DMS79 treated with DMSO at 0.1 percent for 48 hours (cell line): ENCODE measurements at places on chromosomes 2 and 18.

- DNase-seq, result no peak
Measured at GRCh38 chr2:126535408-126535807, 120.5 kb upstream of the GYPC start.

DNA sequence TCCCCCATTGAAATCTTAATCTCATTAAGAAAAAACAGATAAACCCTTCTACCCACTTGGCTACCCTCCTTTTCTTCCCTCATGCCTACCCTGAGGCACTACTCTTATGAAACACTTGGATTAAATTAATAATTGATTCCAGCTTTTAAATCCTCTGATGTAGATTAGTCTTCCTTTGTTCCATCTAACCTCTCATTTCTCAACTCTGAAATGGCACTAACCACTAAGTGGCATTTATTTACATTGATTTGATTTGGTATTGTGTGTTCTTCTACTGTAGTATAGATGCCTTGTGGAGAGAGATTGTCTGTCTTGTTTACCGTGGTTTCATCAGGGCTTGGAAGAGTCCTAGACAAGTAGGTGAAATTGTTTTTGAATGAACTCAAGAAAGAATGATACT lies 26.7 kb downstream of the ITGA4 start:
- peak; percentile 98 for DNase-seq

DNA sequence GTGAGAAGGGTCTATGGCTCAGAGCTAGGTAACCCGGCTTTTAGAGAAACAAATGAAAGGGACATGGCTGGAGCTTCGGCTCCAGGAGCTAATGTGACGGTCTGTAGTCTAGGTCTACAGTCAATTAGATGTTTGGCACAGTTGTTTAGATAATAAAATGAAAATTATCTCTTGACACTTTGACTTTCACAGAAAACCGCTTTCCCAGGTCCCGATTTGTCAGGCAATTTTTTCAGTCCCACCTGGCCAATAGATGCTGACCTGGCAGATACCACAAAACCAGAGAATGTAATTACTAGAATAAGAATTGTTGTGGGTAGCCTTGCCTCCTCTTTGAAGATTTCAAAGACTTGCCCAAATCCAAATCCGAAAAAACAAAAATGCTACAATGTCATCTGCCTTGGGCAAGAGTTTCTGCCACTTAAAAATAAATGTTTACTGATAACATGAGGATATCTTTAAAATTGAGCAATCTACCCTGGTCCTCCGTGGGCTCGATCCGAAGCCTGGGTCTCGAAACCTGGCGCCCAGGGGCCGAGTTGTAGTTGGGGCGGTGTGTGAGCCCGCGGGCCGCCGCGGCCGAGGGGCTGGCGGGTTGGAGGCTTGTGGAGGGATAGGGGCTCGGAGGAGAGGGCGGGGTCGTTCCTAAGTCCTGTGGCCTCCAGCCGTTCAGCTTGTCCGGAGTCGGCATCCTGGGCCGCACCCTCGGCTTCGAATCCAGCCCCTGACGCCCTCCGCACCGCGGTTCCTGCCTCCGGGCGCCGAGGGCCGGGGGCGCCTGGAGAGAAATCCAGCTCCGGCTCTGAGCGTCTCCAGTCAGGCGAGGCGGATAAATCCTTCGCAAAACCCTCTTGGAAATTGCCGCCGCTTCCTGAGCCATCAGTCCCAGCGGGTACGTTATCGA lies 2.3 kb downstream of the EMX1 start:
- DNase-seq, result no peak

DNA sequence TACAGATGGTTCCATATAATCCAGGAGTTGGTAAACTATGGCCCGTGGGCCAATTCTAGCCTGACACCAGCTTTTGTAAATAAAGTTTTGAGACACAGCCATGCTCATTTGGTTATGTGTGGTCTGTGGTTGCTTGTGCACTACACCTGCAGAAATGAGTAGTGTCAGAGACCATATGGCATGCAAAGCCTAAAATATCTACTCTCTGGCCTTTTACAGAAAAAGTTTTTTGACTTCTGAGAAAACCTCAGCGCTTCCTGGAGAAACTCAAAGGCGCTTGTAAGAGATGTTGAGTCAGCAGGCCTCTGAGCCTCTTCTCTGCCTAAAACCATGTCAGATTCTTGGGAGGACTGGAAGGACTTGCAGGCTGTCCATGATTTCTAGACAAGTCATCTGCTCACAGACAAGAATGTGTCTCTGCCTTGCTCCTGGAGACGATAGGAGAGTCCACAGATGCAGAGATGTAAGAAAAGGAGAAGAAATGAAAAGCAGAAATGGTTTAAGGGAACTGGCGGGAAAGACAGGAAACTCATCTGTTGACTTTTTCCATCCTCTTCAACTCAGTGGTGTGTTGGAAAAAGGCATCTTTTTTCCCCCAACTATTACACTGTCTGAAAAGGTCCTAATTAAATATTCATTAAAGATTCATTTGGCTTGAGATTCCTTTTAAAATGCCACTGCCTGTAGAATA lies 5.2 kb downstream of the TTC39C start:
- no peak for DNase-seq

DNA sequence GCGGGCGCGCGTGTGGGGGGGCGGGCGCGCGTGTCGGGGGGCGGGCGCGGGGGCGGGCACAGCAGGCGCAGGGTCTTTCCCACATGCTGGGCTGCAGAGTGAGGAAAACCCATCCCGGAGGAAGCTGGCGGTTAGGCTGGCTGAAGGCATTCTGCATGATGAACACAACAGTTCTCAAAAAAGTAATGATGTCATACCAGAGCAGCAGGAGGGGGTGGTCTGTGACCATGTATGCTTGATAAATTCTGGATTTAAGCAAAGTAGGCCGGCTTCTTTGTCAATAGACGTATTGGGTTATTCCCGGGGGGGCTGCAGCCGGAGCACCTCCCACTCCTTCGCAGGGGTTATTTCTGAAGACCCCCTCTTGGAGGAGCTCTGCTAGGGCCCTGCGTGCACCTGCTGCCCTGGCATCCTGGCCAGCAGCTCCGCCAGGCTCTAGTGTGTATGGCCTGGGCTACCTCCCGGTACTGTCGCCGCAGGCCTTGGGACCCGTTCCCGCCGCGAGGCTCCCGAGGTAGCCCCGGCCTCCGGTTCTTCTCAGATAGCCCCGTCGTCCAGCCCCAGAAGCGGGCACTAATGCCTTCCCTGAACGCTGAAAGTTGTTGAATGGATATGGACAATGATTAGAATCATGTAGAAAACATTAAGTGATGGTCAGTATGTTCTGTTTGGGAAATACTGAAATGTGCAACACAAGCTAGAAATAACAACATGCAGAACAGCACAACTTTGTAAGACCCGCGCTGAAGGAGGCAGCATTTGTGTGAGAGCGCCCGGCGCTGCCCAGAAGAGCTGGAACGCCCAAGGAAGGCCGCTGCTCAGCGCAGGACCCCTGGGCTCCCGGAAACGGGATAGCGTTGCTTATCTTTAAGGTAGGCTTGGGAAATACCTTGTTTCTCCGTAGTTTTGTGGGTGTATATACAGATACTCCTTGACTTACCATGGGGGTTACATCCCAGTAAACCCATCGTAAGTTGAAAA lies 101.4 kb upstream of the RAB6C start:
- peak; percentile 38 for DNase-seq

- DNase-seq, result no peak
Measured at GRCh38 chr18:2240311-2240705, 331.0 kb downstream of the METTL4 start.

GRCh38 chr2:167925758-167926157 lies 321.6 kb downstream of the STK39 start:
- peak; percentile 70 for DNase-seq

GRCh38 chr2:12432985-12433625 lies 283.6 kb upstream of the TRIB2 start:
- no peak for DNase-seq

DNA sequence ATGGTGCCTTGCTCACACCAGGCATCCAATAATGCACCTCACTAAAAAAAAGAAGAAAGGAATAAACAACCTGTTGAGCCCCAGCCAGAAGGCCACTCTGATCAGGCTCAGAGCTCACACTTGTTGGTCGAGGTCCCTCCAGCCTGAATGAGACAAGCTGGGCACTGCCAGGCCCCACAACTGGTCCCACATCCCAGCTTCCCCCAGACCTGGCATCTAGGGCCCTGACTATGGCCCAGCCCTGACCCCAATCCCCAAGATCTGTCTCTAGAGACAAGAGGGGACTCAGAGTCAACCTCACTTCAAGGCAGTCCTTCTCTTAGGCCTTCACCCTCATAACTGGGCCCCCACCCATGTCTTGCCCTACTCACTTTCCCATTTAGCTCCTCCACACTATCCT lies 22.4 kb downstream of the TEX51 start:
- no peak for DNase-seq

DNA sequence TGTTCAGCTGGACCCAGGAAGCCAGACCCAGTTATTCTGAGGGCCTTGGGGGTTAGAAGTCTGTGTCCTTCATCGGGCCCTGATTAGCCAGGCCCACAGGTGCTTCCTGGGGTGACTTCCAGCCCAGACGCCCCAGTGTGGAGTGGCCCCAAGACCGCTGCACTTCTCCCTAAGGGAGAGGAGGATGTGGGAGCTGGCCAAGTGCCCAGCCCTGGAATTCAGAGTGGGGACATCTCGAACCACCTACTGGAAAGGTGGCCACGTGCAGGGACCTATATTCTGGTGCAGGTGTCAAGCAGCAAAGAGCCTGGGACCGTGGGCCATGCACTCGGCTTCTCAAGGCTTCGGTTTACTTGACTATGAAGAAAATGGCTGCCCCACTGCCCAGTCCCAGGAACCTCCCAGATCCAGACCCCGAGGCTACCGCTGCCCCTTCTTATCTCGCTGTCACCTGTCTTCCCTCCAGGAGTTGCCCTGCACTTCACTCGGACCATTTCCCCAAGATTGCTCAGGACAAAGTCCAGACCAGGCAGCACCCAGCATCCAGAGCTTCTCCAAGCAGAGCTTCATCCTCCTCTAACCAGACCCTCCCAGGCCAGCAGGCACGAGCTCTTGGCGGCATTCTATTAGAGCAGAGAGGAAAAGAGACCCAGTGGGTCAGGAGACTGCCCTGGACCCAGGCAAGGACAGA lies 142.8 kb upstream of the ID2 start:
- no peak for DNase-seq

- DNase-seq, result no peak
Measured at GRCh38 chr2:67256892-67257291, 140.2 kb upstream of the ETAA1 start.

GRCh38 chr2:118554616-118555015 lies 292.8 kb downstream of the EN1 start:
- DNase-seq, result no peak

DNA sequence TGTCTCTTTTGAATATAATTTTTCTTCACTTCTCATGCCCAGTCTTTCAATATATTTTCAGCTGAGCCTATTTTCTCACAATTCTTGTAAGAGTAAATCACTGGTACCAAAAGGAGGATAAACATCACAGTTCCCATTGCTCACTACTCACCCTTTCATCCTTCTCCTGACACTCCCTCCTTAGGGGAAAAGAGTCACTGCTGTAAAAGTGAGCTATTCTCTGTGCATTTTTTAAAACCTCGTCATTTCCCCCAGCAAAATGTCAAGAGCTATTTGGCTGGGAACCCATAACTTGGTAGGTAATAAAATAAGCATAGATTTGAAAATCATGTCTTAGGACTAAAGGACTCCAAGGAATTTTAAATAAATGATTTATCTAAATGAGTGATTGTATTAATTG lies 340.1 kb upstream of the GYPC start:
- no peak for DNase-seq

GRCh38 chr2:228681426-228681825 lies 499.9 kb upstream of the SPHKAP start:
- no peak for DNase-seq

- DNase-seq, result no peak
Measured at GRCh38 chr2:189379731-189380261, 61.5 kb upstream of the WDR75 start.

DNA sequence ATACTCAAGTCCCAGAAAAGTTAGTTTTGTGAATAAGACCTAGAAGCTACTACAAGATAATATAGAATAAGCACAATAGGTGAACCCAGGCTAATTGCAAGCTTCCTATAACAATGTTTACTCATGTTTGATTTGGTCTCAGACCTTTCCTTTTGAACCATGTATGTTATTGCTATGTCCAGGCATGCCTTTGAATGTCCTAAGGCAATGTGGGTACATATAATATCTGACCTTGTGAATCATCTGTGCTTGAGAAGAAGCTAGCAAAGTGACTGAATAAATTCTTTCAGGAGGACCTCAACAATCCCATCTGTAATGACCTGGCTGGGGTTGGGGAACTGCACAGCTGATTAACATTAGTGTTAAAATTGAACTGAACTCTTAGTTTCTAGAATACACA lies 1285.9 kb upstream of the CELF4 start:
- DNase-seq, result no peak

GRCh38 chr18:31801078-31801477 lies 40.4 kb upstream of the SLC25A52 start:
- no peak for DNase-seq

DNA sequence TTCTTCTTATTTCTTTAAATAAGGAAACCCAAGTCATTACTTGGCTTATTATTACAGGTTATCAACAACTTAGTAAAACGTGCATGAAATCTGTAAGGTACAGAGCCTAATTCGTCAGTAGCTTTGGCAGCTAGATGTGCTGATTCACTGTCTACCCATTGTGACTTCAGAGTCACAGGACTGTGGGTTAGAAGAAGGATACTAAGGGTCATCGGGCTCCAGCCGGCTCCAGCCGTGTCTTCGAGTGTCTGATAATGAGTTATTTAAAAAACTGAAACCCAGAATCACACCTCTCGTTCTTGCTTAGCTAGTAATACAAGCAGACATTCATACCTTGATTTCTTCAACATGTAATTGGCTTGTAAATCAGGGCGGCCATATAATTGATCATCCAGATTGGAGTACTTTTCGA lies 170.5 kb downstream of the FMNL2 start:
- no peak for DNase-seq

- DNase-seq, result no peak
Measured at GRCh38 chr2:23566241-23567142, 181.5 kb downstream of the KLHL29 start.

DNA sequence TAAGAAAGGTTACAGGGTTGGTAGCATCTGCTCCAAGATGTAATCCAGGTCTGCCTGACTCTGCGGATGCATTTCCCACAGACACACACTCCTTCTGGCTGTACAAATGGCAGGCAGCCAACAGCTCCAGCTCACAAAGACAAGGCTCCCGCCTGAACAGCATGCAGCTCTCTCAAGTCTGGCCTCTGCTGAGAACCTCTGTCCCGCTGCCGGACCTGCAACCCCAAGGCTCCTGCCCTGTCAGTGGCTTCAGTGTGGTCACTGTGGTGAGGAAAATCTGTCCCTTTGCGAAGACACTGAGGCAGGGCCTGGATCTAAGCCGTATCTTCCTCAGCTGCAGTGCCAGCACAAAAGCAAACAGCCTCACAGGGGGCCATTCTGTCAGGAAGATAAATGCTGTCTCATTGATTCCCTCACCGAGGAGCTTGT lies 469.3 kb upstream of the MEX3C start:
- DNase-seq, result peak; percentile 39
